ENCODE measurements at places on chromosomes 5 and 9. TPM values are rescaled to one million over a fixed set of nuclear protein-coding genes. Genes with fewer than 3 reads are reported as not detected.

- no peak for DNase-seq
Measured at GRCh38 chr5:159508344-159508743, 178.1 kb upstream of the IL12B start.

- DNase-seq = no peak
Measured at GRCh38 chr5:118439831-118440230, 548.5 kb downstream of the DTWD2 start.

- DNase-seq = no peak
Measured at GRCh38 chr5:36664766-36665165, 58.4 kb downstream of the SLC1A3 start.

GRCh38 chr5:139688751-139689372 is 40.7 kb downstream of the CXXC5 start:
- no peak for DNase-seq

- DNase-seq = no peak
Measured at GRCh38 chr5:109964136-109964535, 274.4 kb downstream of the MAN2A1 start.

DNA sequence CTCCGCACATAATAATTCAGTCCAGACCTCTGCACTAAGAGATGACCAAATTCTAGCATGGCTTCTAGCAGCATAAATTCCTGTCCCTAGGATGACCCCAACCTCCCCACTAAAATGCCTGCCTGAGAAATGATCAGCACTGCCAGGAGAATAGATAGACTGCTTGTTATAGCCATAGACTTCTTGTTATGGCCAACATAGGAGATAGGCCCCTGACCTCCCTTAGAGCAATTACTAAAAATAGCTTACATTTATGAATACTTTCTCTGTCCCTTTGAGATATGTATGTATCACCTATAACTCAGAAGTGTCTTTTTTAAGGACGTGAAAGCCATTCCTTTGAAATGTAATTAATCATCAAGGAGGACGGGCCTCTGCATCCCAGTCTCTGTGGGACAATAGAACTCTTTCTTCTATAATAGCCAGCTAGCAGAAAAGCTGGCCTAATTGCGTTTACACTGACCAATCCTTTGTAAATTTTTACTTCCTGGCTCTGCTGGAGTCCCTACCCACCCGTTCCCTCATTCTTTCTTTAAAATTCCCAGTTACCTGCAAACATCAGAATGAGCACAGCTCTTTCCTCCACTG is 1002.7 kb downstream of the CDH18 start:
- no peak for DNase-seq

DNA sequence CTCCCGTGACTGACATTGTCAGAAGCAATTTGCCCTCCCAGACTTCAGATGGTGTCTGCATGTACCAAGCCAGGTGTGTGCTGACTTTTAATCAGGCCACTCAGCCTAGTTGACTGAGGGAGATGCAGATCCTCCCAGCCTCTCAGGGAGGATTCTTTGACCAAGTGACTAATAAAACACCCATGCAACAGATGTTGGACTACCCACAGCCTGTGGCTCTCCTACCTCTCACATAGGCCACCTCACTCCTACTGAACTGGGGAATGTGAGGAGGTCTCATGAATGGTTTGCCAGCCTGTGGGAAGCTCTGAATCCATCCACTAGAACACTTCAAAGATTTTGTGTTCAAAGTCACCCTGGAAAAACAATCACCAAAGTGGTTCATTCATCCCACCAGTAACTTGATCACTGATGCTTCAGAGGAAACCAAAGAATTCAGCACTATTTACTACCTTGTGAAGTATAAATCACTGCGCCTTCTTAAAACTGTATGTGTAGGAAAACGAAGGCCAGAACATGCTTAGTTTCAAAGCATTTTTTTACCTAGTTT is 80.1 kb downstream of the ESM1 start:
- DNase-seq = no peak

- DNase-seq = no peak
Measured at GRCh38 chr9:33436445-33436844, 10.9 kb downstream of the AQP3 start.

DNA sequence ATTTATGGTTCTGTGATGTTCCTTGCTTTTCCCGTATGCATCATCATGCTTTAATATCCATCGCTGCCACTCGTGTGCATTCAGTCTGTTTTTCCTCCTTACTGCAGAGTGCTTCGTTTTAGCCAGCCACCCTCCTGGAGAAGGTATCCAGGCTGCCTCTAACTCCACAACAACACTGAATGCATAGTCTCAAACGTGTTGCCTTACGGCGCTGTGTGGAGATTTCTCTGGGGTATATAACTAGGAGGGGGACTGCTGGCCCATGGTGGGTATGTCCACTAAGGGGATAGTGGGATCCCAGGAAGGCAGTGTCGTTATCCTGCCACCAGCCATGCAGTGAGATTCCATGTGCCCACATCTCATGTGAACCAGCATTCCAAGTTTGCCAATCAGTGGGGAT is 16.4 kb downstream of the BTNL9 start:
- DNase-seq = no peak

Gene PCSK1
- total RNA-seq = 3.2 TPM

Gene TAF11L5
- not detected for total RNA-seq

Gene BRD3OS
- 14.6 TPM for total RNA-seq

Gene TPPP
- 13.0 TPM for total RNA-seq

Gene EQTN
- total RNA-seq = not detected
